ENCODE measurements at places on chromosomes 12 and 14.

DNA sequence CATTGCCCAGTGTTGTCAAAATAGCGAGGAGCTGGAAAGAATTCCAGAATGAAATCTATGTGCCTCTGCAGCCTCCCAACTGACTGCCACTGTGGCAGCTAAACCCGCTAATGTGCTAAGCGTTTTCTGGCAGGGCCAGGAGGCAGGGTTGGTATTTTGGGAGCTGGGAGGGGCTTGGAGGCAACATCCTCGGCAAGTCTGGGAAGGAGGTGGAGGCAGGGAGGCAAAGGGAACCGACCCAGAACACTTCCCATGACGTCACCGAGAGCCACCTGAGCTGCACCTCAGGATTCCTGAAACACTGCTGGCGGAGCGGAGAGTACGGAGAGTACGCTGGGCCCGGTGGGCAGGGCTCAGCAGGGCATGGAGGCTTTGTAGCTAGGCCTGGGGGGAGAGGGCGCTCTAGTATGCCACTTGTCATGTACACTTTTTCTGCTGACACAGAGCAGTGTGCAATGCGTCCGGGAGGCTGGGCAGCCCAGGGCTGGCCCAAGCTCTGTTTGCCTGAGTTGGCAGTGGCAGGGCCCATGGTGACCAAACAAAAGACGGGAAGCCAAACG is 81.5 kb downstream of the DPF3 start:
- no peak for DNase-seq

DNA sequence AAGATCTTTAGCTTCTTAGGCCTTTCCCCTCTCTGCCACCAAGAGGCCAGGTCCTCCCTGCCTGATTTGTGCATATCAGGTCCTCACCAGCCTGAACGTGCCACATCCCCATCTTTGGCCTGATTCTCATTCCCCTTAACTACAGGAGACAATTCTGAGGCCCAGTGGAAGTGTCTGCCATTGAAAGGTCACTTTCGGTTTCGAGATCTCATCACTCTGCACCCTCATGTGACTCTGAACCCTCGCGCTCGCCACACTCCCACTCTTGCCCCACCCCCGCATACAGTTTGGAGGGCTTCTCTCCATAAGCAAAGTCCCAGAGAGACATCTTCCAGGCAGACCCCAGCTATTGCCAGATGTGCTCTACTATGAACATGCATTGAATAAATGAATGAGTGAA is 189.0 kb downstream of the NTF3 start:
- no peak for DNase-seq

GRCh38 chr12:65494537-65494936 is 216.1 kb downstream of the MSRB3 start:
- no peak for DNase-seq

DNA sequence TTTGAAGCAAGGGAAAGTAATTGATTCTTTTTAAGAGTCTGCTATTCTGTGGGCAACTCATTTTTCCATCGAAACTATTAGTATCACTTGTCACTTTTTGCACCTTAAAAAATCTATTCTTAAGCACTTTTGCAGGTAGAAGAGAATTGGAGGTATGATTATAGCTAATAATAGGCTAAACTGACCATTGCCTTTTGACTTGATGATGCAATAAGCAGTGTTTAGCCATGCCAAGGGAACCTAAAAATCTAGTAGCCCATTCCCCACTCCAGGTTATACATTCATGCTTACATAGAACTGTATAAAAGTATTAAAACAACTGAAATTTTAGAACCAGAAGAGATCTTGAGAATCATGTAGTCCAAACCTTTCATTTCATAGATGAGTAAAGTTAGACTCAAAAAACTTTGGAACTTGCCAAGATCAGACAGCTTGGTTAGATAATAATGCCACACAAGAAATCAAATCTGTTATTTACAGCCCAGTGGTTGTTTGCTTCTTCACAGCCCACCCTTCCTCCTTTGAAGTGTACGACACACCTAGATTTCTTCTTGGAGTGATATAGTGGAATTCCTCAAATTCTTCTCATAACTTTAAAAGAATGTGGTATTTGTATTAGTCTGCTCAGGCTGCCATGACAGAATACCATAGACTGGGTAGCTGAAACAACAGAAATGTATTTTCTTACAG is 21.7 kb upstream of the GARIN2 start:
- no peak for DNase-seq

- DNase-seq: no peak
Measured at GRCh38 chr12:27814851-27815591, 35.0 kb upstream of the MANSC4 start.

DNA sequence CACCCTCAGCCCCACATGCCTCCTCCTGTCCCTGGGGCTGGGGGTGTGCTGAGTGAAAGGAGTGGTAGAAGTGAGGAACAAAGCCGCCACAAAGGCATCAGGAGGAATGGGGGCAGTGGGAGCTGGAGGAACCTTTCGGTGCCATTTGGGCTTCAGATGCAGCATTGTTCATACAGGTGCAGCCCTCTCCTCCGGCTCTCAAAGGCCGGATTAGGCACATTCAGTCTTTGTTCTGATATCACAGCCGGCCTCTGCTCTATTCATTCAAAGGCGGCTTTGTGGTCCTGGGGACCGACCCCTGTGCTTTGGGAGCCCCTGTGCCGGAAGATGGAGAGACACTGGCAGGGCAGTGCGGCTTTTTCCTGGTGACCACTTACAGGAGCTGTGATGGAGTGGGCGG is 53.2 kb downstream of the SMOC1 start:
- no peak for DNase-seq

- DNase-seq: peak; percentile 83
Measured at GRCh38 chr12:55830601-55831446, 1.4 kb upstream of the DNAJC14 start.

DNA sequence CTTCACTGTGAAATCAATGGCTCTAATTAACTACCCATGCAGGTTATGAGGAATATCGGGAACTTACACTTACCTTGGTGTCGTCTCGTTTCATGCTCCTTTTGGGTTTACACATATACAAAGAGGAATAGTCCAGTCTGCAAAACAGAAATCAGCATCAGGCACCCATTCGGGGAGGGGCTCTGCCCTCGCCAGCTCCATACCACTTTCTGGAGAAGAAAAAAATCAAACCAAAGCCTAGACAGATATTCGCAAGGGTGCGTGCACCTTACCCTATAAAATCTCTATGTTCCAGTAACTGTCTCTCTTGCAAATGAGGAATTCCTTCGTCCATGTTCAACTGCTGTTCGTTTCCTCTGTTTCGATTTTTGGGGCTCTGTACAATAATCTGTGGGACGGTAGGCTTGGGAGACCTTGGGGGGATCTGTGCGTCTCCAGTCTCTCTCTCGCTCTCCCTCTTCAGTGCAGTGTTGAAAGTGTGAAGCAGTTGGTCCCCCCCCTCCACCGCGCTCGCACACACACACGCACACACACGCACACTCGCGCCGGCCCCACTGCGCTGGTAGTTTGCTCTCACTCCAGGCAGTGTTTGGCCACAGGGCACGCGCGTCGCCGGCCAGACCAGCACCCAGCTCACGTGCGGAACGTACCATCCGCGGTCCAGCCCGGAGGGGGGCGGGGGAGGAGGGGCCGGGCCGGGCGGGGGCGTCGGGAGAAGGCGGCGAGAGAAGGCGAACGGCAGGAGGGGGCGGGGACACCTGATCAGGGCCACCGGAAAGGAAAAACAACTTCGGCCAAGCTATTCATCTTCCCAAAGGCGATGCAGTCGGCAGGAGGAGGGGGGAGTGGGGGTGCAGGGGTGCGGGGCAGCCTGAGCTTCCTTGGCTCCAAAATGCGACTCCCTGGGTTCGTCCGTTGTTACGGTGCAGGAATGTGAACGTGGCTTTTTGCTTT is at the start of gene BHLHE41:
Gene BHLHE41, minus strand, starts transcription at position 592 of the 954 bp plus-strand sequence. Its CDS starts 258 bp downstream, at position 334.
- peak; percentile 67 for DNase-seq

GRCh38 chr14:70317091-70317968 is 42.2 kb downstream of the COX16 start:
- no peak for DNase-seq

DNA sequence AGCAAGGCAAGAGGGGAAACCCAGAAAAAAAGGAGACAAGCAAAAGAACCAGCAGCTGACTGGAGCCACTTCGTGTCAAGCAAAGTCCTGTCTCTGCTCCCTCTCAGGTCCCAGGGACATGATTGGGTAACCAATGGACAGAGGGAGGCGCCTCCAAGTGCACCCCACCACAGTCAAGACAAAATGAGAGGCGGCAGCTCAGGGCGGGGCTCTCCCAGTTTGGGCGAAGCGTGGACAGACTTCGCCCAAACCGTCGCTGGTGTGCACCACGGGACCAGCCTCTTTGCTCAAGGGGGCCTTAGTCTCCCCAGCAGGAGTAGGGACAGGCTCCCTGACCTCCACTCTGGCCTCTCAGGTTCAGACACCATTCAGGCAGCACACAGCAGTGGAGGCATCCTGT is 1.5 kb upstream of the BEGAIN start:
- no peak for DNase-seq

DNA sequence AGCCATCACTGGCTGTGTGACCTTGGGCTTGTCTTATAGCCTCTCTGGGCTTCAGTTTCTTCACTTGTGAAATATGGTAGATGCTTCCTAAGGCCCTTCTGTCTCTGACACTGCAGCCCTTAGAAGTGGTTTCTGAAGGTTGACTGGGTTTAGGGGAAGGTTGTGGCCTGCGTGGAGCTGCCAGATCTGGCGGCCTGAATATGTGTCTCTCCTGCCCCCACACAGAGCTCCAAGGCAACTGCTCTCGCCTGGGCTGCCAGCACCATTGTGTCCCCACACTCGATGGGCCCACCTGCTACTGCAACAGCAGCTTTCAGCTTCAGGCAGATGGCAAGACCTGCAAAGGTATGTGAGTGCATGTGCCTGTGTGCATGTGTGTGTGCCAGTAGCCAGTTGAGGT is 4.0 kb downstream of the LRP1-AS start:
- no peak for DNase-seq

- DNase-seq: no peak
Measured at GRCh38 chr12:80708259-80708974, 983 bp downstream of the MYF6 start.

DNA sequence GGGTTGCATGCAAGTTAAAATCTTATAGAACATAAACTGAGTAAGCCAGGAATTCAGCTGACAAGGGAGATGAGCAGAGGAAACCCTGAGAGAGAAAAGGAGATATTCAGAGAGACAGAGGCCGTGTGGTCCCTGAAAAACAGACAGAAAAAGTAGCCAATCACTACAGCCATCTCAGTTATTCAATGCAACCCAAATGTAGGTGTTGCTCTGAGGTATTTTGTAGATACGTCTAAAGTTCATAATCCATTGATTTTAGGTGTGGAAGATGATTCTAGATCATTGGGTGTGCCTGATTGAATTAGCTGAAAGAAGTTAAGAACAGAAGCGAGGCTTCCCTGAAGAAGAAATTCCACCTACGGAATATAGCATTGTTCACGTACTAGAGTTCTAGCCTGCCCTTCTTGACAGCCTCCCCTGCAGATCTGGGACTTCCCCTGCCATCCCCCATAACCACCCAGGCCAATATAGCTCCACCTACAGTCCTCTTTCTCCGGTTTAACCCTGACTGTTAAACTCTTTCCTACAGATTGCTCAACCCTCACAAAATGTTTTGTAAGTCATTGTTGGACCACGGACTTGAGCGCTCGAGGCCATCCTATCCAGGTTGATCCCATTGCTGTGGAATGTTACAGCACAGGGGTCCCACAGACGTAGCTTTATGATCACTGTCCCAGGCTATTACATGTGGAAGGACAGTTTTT is 21.7 kb downstream of the AICDA start:
- no peak for DNase-seq

DNA sequence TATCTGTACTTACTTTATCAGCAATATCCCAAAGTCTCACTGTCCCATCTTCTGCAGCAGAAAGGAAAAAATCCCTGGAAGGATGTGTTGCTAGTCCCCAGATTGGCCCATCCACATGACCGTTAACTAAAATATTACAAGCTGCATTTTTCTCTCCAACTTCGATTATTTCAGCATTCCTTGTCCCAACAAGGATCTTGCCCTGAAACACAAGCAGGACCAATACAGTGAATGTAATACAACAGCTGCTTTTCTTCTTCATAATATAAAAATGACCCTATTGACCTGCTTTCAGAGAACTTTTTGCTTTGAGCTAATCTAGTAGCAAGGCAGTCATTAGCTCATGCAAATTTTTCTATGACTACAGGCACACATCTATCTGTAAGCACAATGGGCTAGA is 58.3 kb downstream of the ZC3H14 start:
- no peak for DNase-seq

DNA sequence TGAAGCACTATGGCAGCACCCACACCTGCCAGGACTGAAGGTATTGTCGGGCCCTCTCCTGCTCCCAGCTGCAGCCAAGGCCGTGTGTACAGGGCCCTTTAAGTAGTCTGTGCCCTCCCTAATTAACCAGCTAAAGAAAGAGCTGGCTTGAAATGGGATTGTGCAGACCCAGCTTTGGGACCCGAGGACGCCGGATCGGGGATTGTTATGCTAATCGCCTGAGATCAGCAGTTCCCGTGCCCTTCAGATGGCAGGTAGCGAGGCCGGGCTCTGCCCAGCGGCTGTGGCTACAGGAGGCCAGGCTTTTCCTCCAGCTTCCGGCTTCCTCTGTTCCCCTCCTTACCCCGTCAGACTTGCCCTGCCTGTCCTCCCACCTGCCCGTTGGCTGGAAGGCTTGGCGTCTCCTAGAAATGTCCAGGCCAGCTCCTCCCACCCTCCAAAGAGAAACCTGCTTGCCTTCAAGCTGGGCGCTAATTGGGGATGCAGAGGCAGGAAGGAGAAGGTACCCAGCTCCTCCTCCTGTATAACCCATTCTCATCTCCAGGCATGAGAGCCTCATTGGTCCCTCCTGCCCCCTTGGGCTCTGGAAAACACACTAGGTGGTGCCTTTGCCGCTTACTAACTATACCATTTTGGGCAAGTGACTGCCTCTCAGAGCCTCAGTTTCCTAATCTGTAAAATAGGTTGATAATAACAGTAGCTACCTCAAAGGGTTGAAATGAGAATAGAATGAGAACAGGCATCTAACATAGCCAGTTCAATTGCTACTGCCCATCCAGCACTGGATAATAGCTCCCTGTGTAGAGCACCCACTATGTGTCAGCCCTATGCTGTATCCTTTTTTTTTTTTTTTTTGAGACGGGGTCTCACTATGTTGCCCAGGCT is 25.8 kb upstream of the MSI1 start:
- no peak for DNase-seq

DNA sequence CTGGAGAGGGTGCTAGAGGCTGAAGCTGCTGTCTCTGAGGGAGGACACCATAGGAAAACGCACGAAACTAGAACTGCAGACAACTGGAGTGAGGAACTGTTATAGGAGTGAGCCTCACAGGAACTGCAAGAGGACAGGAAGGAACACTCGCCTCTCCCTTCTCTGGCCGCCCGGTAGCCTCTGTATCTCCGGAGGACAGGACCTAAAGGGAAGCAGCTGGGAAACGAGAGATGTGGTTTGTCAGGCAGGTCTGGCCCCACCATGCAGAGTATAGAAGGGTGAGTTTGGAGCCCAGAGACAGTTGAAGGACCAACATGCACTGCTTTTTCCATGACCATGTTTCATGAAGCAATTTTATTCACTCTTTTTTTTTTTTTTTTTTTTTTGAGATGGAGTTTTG is 127.3 kb downstream of the EFCAB11 start:
- no peak for DNase-seq

GRCh38 chr12:61490526-61491498 is 769.4 kb upstream of the USP15 start:
- DNase-seq: no peak

Measured in frontal cortex (tissue), 4 donors.